ENCODE measurements at places on chromosomes 16 and 17. TPM values are rescaled to one million over a fixed set of nuclear protein-coding genes. Genes with fewer than 3 reads are reported as not detected.

DNA sequence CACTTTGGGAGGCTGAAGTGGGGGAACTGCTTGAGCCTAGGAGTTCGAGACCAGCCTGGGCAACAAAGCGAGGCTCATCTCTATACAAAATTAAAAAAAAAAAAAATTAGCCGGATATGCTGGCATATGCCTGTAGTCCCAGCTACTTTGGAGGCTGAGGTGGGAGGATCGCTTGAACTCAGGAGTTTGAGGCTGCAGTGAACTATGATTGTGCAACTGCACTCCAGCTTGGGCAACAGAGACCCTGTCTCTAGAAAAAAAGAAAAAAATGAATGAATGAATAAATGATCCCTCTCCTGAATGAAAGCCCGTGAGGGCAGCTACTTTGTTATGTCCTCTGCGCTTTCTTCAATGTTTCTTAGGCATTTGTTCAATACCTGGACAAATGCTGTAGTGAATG, 27.7 kb upstream of the DHX8 start:
- H3K36me3 ChIP-seq = no peaks in the 10 kb centered on the region
- no peak overlapping the region for H3K27ac ChIP-seq
- H3K4me1 ChIP-seq = 0 out of 2 replicates have a peak, but pooled peaks cover 5% of the 10 kb centered on the region
- DNase-seq = no peak
- no peak overlapping the region for H3K4me3 ChIP-seq

GRCh38 chr17:46009681-46010596, 10.9 kb downstream of the STH start:
- H3K36me3 ChIP-seq = no peaks in the 10 kb centered on the region
- no peak overlapping the region for H3K4me3 ChIP-seq
- no peaks in the 10 kb centered on the region for H3K4me1 ChIP-seq
- no peak overlapping the region for H3K27ac ChIP-seq
- H3K27me3 ChIP-seq = no peaks in the 10 kb centered on the region

DNA sequence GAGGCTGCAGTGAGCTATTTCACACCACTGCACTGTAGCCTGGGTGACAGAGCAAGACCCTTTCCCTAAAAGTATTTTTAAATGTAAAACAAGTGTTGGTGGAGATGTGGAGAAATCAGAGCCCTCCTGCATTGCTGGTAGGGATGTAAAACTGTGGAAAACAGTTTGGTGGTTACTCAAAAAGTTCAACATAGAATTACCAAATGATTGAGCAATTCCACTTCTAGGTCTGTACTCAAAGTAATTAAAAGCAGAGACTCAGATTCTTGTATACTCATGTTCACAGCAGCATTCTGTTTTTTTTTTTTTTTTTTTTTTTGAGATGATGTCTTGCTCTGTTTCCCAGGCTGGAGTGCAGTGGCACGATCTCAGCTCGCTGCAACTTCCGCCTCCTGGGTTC, 141.8 kb downstream of the PITPNC1 start:
- H3K27ac ChIP-seq = no peak overlapping the region
- H3K4me1 ChIP-seq = peaks cover 47% of the 10 kb centered on the region
- no peak overlapping the region for H3K4me3 ChIP-seq

The CHST4 gene
- 16.7 TPM for total RNA-seq

The HOXB13 gene
- total RNA-seq = not detected

All from GM23338 (cell line).